COR-L47 (cell line): ENCODE measurements at places on chromosomes 16 and 17.

GRCh38 chr17:28572259-28573039 is 1.1 kb upstream of the PIGS start:
- DNase-seq = no peak

DNA sequence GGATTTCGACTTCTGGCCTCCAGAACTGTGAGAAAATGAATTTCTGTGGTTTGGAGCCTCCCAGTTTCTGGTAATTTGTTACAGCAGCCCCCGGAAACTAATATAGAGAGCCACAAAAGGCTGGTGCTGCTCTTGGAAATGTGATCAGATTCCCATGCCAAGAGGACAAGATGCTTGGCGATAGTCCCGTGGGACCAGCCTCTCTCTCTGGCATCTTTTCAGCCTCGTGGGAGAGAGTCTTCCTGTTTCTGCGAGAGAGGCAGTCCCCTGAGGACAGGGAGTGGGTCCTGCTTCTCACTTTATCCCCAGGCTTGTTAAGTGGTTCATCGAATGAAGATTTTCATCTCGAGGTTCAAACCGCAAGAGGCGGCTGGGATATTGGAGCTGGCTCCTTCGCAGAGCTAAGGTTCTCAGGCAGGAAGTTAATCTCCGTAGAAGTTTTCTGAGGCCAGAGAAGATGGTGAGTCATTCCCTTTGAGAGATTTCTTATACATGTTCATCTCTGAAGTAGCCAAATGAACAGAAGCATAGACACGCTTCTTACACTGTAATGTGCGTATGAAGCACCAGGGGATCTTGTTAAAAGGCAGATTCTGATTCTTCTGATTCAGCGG is 211.6 kb upstream of the SDK2 start:
- no peak for DNase-seq

GRCh38 chr16:23929856-23930255 is 94.1 kb downstream of the PRKCB start:
- no peak for DNase-seq

DNA sequence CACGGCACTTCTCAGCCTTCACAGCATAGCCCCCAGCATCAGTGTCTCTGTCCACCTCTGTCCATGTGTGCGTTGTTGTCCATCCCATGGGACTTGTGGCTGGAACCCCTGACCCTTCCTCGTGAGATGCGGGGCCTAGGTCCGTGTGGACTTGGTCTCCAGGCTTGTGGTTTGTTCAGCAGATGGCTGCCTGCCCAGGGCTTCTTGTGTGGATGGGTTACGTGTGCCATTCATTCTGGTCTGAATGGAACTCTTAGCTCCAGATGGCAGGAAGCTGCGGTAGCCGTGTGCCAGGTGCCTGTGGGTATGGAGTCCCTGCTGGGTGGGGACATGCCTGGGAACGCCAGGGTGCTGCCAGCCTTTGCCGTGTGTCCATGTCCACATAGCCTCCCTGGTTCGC is 31.7 kb upstream of the NUDT16L1 start:
- DNase-seq = peak; percentile 76

DNA sequence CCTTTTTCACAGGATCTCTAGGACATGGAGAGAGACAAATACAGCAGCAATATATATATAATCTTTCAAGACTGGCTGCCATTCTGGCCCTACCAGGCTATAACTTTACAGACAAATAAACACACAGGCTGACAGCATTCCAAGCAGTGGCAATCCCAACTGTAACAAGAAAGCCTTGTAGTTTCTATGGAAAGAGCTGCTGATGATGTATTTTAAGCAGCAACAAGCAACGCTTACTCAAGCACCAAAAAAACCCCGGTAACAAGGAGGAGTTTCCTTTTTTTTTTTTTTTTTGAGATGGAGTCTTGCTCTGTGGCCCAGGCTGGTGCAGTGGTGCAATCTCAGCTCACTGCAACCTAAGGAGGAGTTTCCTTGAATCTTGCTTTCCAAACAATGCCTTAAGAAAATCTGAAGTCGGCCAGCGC is 23.2 kb downstream of the LSM12 start:
- DNase-seq = no peak
